ENCODE measurements at places on chromosomes 2 and 18.

DNA sequence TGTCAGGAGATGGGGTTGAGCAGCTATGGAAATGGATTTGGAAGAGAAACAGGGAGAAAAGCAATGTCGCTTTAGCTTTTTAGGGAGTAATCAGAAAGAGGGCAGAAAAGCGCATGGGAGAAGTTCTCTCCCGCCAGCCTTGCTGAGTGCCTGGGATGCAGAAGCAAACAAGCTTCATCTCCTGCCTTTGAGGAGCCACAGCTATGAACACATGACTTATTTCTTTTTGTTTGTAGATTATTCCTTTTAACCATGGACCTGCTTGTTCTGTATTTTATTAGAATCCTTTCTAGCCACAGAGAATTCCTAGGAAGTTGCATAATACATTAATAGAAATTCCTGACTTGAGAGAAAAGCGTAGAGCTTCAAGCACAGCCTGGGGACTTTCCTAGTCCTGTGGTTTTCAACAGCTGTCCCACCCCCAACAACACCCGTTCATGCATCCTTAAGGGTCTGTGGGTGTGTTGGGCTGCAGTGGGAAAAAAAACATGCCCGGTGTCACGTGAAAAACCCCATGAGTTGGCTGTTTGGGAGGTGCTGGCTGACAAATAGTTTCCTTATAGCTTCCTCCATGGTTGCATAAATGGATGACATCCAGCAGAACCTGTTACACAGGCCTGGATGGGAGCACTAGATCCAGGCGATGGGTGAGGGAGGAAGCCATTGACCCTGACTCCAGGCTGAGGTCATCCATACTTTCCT is 14.9 kb downstream of the SLC9A4 start:
- no peak for DNase-seq

- DNase-seq: no peak
Measured at GRCh38 chr2:16644221-16644925, 21.3 kb downstream of the CYRIA start.

GRCh38 chr2:231395188-231396057 is at the start of gene B3GNT7:
B3GNT7 (plus strand) TSS chr2:231395710; CDS start chr2:231395804, 94 bp downstream.
- no peak for DNase-seq

- DNase-seq: no peak
Measured at GRCh38 chr18:28541276-28541930, 364.5 kb upstream of the CDH2 start.

DNA sequence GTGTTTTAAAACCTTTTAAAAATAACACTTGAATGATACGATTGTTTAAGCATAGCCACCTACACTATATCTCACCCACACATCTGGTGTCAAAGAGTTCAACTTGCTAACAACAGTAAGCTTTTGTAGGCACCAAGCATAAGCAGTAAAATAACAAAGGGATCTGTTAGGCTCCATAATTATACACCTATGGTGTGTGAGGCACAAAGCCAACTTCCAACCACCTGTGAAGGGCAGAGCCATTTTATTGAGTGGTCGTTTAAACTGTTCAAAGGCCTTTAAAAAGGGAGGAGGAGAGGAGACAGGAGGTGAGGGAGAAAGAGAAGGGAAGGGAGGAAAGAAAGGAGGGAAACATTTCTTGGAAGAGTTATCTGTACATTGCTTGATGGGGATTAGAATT is 27.9 kb downstream of the NEMP2 start:
- DNase-seq: peak; percentile 79

GRCh38 chr2:15348636-15349035 is 212.5 kb downstream of the NBAS start:
- DNase-seq: no peak

- peak; percentile 80 for DNase-seq
Measured at GRCh38 chr18:63322908-63323634, 3.5 kb upstream of the BCL2 start.

GRCh38 chr18:57959278-57959677 is 84.7 kb upstream of the NEDD4L start:
- no peak for DNase-seq

GRCh38 chr2:68365087-68365486 is at the start of gene PLEK:
PLEK (plus strand) TSS chr2:68365282; CDS start chr2:68365352, 70 bp downstream.
- no peak for DNase-seq

GRCh38 chr2:26970928-26971627 is 641 bp downstream of the MAPRE3 start:
- no peak for DNase-seq

DNA sequence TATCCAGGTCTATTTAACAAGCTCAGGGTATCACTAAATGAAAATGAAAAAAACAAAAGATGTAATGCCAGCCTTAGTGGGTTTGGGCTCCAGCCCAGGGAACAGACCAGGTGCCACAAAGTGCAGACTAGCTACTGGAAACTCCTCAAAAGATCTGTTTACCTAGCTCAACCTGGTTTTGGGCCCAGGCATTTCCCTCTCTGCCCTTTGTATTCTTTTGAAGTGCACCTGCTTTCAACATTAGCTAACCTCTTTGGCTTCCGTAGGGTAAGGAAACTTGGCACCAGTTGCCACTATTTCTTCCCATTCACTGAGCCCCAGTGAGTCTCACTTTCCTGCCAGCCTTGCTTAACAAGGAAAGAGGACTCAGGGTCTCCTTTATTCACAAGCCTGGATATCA is 123.6 kb upstream of the CDCA7 start:
- DNase-seq: peak; percentile 92

DNA sequence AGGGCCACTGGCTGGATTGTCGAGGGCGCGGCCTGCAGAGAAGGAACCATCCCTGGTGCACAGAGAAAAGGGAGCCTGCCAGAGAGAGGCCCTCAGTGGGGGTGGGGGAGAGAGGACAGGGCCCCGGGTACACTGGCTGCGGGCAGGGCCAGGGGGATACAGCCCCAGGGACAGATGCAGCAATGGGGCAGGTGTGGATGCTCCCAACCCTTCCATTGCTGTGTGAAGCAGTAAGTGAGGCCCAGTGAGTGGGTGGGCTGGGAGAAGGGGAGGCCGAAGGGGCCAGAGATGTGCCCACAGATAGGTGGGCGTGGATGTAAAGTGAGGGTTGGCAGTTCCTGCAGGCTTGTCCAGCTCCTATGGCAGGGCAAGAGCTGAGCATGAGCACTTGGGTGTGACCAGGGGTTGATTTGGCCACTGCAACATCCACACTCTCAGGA is 7.4 kb downstream of the AGXT start:
- no peak for DNase-seq

DNA sequence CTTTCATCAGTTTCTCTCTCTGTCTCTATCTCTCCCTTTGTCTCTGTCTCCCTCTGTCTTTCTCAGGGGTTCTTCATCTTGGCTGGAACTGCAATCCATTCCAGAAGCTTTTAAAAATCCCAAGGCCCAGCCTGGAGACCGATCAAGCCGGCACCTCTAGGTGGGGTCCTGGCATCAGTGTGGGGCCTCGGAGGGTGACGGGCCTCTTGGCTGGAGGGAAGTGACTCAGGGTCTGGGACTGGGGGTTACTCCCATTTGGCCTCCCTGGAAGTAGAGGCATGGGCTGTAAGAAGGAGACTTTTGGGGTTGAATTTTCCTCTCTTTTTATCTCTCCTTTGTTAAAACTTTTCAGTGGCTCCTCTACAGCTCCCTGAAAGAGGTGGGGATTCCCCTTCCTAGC is 52.8 kb upstream of the OTOF start:
- no peak for DNase-seq

GRCh38 chr2:221571025-221571550 is 1.0 kb downstream of the EPHA4 start:
- DNase-seq: no peak

DNA sequence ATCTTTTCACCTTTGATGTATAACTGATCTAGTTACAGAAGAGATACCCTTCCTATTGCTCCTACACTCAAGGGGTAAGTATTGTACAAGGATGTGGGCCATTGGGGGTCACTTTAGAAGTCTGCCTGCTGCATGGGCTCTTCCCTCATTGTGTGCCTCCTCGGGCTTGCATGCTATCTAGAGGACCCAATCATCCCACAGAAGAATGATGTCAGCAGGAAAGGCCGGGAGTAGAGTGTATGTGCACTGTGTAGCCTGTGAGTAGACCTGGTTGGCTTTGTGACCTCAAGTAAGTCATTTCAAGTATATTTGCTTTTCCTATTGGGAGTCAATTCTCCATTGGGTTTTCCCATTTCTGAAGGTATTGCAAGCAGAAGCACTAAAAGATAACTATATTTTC is 129.5 kb upstream of the TRIB2 start:
- DNase-seq: no peak

DNA sequence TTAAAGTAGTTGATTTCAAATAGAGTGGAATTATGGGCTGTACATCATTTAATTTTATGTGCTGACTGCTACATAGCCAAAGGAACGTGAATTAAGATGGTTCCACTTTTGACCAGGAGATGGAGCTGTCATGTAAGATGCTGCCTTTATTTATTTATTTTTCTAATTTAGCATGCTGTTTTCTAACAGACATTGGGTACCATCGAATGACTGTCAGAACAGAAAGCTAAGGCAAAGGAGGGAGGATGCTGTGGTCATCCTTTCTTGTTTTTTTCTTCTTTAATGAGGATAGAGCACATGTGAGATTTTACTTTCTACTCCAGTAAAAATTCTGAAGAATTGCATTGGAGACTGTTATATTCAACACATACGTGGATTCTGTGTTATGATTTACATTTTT is at the start of gene SCN2A:
Gene SCN2A, plus strand, starts transcription at position 185 of the 400 bp plus-strand sequence. CDS start 56,410 bp downstream, outside the sequence.
- peak; percentile 52 for DNase-seq

DNA sequence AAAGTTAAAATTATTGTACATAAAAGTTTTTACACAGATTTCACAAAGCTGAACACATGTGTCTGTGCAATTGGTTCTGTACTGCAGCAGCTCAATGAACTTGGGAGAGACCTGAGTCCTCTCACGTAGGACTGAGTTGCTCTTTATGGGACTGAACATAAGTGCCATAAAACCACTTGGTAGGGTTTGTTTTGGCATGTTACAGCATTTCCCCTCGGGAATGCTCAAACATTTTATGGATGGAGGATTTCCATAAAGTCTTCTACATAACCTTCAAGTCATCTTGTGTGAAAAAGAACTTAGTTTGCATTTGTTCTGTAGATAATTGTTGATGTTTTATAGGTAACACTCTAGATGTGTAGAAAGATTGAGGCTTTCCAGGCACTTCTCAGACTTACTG is 15.9 kb downstream of the LYPD6 start:
- DNase-seq: no peak

DNA sequence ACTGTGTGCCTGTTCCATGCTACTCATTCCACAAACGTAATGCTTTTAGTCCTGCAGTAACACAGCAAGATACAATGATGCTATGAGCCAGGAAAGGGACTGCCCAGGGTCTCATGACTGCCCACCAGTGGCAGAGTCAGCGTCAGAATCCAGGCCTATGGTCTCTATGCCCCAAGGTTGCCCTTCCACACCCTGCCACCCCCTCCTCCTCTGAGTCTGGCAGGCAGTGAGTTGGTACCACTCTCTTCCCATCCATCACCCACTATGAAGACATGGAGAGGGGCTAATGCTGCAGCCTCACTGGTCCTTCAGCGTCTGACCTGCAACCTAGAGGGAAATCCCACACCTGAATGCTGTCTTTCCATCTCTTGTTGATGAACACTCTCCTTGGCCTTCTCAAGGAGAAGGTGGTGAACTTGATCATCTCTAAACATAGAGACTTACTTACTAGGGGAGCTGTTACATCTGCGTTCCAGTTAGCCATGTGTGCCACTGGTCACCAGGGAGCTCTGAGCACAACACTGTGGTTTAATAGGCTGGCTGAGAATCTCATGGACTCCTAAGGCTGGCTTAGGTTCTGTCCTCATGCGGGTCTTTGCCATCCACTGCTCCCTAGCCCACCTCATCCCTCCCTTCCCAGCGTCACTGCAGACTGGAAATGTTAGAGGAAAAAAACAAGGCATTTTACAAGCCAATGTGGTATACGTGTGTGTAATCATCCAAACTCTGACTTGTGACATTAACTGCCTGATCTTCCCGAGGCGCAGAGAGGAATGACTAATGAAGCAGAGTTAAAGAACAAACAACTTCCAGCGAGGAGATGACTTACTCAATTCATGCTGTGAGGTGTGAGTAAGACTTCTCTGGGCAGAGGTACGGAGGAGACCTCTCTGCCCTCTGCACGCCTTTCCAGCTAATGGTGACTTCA is 28.8 kb downstream of the STEAP3 start:
- DNase-seq: no peak

- DNase-seq: no peak
Measured at GRCh38 chr2:235416858-235417499, 76.9 kb upstream of the AGAP1 start.

- DNase-seq: no peak
Measured at GRCh38 chr18:3612315-3612714, 162.3 kb downstream of the TGIF1 start.

DNA sequence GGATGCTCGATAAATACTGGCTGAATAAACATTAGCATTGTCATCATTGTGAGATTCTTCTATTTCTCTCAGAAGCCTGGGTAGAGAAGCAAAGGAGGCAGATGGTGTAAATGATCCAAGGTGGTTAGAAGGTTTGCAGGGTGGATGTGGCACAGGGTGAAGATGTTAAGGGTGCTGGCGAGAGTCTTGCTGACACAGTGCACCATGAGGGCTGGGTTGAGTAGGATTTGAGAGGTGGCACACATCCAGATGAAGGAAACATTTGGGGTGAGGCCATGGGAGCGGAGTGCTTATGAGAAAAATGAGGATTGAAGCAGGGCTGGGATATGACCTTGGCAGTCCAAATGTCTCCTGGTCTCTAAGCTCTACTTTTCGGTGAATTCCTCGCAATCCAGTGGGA is 17.8 kb upstream of the CPO start:
- DNase-seq: no peak

DNA sequence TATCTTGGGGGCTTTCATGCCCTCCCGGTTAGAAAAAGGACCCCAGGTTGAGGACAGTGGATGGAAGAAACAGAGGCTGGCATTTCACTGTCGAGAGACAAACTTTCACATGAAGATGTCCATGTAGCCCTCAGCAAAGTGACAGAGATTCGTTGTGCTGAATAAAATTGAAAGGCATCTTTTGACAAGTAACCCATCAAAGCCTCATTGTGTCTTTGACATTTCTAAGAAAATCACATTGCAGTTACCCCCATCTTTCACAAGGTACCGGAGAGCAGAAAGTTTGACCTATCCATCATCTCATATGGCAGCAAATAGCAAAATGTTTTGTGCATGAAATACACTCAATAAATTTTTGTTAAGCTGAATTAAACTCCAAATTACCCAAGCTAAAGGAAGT is 2.0 kb upstream of the MBP start:
- DNase-seq: no peak

DNA sequence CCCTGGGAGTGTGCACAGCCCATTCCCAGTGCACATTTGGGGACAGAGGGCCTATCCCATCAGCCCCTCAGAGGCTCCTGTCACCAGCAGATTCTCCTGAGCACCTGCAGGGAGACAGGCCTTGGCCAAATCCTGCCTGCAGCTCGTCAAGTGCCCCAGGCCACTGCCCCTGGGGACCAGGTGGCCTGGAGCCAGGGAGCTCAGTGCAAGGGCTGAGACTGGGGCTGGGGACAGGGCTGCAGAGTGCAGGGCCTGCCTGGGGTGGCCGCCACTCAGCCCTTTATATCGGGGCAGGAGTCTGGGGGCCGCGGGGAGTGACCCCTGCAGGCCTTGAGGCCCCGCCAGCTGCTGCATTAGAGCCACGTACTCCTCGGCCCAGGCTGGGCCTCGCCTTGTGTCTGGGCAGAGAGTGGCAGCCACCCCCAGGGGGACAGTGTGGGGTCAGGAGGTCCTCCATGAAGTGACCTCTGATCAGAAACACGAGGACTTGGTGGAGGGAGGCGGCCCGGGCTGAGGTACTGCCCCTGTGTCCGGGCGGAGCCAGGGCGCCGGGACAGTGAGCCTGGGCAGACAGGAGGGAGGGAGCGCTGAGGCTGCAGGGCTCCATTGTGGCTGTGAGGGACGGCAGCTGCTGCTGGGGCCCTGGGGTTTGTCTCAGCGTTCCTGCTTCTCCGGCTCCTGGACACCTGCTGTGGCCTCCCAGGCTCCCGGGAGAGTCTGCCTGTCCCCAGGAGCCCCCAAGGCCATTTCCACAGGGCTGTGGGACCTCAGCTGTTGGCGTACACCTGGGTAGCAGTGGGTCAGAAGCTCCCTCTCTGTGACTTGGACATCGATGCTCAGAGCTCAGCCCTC is 24.2 kb downstream of the GPC1 start:
- no peak for DNase-seq
